Stimulated activated CD4-positive, alpha-beta T cell treated with anti-CD3 and anti-CD28 coated beads, TNF-alpha, amount 100 ng/mL, for 48 hours (primary cell): ENCODE measurements at places on chromosomes 5 and 9.
A peak's percentile ranks its signal among the peaks of the same experiment; 100 is the strongest.

DNA sequence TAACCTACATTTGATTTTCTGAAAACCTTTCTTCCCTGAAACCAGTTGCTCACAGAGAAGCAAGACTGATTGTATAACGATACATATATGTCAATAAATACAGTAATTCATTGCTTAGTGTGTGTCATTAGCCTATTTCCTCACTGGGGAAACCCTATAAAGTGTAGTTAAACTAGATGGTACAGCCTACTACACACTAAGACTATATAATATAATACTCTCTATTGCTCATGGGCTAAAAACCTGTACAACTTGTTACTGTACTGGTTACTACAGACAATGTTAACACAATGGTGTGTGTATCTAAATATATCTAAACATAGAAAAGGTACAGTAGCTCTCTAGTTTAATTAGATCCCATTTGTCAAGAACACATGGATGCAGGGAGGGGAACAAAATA, 181.2 kb downstream of the CDH18 start:
- DNase-seq, result no peak

DNA sequence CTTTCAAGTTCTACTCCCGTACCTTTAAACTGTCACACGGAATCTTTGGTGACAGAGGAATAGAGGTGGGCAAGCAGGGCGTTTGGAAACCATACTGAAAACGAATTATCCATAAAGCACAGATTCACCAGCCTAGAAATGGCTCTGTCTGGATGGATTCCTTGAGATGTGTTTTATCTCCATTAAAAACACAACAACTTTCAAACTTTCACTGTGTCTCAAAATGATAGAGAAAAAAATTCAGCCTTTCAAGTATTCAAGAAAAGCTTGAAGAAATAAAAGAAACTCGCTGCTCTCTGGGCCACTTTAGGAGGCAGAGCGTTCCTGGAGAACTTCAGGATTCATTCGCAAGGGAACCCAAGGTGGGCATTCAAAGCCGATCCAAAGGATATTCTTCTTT, 589 bp upstream of the THBS4 start:
- no peak for DNase-seq

DNA sequence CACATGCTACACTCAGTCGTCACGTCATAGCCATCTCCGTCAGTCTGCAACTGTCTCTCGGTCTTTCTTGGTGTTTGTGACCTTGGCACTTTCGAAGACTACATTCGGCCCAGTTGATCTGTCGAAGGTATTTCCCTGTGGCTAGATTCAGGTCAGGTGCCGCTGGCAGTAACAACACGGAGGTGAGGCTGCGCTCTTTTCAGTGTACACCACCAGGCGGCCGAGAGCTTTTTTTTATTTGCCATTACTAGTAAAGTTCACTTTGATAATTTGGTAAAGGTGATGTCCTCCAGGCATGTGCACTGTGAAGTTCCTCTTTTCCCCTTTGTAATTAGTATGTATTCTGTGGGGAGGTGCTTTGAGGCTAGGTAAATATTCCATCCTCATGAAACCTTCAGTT, 49.7 kb downstream of the RNF130 start:
- no peak for DNase-seq

- no peak for DNase-seq
These were observed 22.6 kb upstream of the MELK start for GRCh38 chr9:36550135-36550534.

GRCh38 chr5:1800472-1801221, 560 bp upstream of the NDUFS6 start:
- DNase-seq, result no peak

DNA sequence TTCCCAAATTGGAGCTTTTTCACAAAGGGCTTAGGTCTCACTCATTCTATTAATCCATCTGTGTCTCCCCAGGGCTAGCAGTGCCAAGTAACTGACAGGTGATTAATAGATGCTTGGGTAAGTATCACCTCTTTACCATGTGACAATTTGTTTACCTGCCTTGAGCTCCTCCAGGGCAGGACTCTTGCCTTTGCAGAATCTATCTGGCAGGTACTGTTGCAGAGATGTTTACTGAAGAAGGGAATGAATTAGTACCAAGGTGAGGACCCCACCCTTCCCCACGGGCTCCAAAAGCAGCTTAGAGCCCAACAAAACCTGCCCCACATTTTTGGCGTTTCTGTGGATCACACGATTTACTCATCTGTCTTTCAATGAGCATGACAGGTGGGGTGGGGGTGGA, 698 bp upstream of the TGFBI start:
- no peak for DNase-seq

- DNase-seq, result no peak
These were observed 4.6 kb downstream of the ENHO start for GRCh38 chr9:34518110-34518616.

DNA sequence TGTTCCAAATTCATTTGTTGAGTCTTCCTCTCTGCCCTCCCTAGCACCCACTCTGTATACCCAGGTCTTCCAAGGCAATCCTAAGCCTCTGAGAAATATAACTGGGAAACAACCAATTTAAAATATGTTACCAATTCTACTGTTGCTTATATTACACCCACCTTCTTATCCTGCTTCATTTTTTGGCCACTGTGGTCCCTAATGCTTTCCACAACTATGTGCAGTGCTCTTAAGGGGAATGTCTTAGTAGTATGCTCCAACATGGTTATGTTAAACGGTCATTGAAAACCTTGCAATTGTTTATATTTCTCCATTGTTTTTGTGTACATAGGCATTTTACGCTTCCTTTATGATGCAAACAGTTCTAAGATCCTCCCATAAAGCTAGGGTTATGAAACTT, 273.1 kb upstream of the HAPLN1 start:
- DNase-seq, result no peak

DNA sequence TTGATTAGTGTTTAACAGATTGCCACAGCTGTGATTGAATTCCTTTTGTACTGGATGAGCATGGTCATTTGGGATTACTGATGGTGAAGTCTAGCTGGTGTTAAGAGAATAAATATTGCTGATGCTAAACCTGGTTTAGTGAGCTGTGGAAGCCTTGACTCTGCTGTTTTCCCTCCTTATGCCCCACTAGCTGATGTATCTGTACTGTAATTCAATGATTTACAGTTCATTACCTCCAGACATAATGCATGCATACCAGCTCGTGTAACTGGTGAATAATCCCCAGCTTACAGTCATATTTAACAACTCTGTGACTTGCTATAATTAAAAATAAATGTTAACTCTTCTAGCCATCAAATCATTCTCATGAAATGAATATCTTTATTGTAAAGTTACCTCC, 1.7 kb upstream of the CMYA5 start:
- DNase-seq, result no peak

GRCh38 chr5:89556215-89556913, 673.4 kb upstream of the MEF2C start:
- DNase-seq, result no peak

- peak; percentile 60 for DNase-seq
These were observed 47.3 kb upstream of the PHYKPL start for GRCh38 chr5:178279723-178280438.

DNA sequence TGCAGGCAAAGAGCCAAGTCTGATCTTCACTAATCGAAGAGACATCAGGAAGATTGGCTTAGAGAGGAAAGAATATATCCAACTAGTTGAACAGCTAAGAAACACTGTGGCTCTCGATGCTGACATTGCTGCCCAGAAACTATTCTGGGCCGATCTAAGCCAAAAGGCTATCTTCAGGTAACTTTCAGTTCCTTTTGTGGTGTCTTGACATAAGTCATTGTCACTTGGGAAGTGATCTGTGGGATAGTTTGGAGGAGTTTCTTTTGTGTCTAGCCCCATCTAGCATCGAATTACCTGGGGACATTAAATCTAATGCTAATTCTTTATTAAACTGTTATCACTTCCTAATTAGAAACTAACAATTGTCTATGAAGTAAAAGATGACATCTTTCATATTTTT, 24.0 kb downstream of the VLDLR start:
- no peak for DNase-seq

GRCh38 chr9:127233550-127233949, 31.0 kb upstream of the GARNL3 start:
- no peak for DNase-seq

GRCh38 chr9:126719618-126720031, 85.2 kb upstream of the ZBTB43 start:
- DNase-seq, result peak; percentile 64

DNA sequence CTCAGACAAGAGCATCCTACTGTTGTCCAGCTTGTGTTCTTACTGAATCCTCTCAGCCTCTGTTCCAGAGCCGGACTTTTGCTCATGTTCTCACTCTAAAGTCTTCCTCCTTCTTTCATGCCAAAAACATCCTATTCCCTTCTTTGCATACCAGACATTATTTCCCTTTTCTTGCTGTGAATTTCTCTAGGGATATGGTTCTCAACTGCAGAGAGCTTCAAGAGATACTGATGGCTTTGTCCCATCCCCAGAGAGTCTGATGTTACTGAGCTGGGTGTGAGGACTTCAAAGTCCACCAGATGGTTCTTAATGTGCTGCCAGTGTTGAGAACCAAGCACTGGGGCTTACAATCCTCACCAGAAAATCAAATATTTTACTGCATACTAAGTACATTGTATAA, 98.6 kb upstream of the FER start:
- DNase-seq, result no peak

GRCh38 chr9:110152704-110153374, 55.1 kb downstream of the C9orf152 start:
- DNase-seq, result no peak

DNA sequence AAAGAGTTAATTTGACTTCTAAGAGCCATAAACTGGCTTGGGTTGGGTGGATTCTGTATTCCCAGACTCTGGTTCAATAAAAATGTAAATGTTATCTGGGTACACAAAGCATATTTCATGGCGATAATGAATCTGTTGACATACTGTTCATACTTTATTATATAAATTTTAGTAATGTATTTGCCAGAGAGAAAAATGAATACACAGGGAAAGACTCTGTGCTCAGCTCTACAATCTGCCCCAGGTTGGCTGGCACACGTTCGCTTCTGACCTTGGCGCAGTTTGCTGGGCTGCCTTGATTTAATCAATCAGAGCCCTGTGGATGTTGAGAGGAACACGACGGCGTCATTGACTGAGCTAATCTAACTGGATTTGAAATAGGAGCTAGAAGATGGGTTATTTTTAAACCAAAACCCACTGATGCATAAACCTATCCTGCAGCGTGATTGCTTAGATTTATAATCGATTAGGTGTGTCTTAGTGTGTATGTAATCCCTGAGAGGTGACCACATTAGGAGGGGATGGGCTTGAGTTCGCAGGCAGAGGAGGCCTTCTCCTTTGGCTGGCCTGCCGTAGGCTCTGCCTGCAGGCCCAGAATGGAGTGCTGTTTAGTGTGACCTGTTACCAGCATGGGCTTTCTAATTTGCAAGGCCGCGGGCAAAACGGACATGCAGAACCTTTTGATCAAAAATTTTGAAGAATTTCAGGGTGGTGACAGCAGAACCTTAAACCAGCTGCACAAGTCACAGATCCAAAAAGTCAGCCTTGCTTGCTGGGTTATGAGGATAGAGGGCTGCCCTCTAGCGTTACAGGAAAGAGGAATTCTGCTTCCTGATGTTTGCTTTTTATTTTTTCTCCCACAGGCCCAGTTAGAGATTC, 3.9 kb upstream of the ADCY2 start:
- no peak for DNase-seq

DNA sequence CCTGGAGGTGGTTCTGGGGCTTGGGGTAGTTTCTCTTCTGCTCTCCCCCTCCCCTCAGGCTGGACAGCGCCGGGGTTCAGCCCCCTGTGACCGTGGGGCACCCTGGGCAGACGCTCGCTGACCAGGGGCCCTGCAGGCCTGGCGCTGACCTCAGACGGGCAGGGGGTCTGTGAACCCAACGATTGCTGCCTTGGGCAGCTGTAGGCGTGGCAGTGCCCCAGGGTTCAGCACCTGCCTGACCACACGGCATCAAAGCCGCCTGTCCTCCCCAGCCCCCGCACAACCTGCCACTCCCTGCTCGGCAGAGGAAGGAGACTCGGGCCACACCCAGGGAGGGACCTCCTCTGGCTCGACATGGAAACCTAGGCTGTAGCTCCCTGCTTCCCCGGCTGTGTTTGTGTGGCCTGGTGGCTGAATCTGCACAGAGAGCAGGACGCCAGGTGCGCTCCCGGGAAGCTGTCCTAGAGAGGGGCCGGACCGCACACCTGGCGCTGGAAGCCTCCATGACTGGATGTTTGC, 12.2 kb downstream of the LCN12 start:
- DNase-seq, result no peak

GRCh38 chr9:35605351-35606137, 482 bp downstream of the TESK1 start:
- peak; percentile 32 for DNase-seq

- no peak for DNase-seq
These were observed 236.6 kb downstream of the DEPDC1B start for GRCh38 chr5:60463179-60463868.

- no peak for DNase-seq
These were observed 1.5 kb upstream of the STOM start for GRCh38 chr9:121371495-121372061.

- DNase-seq, result no peak
These were observed 37.7 kb upstream of the HMCN2 start for GRCh38 chr9:130227833-130228232.

- DNase-seq, result no peak
These were observed 440.0 kb downstream of the SEMA5A start for GRCh38 chr5:9105851-9106250.

GRCh38 chr9:35797311-35798109, 6.1 kb downstream of the NPR2 start:
- no peak for DNase-seq

DNA sequence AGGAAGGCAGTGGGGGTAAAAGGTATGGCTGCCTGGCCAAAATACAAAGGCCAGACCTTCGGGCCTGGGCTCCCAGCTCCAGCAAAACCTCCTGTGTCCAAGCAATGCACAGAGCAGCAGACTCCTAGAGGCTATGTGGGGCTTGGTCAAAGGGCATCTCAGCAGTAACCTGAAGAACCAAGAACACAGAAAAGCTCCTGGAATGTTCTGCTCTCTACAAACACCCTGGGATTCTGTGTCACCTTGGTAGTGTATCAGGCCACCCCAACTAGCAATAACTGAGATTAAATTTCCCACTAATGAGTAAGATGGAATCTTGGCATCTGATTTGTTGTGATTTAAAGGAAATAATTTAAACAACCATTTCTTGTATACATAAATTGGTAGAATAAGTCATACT, 158.6 kb downstream of the GLIS3 start:
- no peak for DNase-seq

GRCh38 chr5:19322716-19323485, 665.1 kb downstream of the CDH18 start:
- no peak for DNase-seq

DNA sequence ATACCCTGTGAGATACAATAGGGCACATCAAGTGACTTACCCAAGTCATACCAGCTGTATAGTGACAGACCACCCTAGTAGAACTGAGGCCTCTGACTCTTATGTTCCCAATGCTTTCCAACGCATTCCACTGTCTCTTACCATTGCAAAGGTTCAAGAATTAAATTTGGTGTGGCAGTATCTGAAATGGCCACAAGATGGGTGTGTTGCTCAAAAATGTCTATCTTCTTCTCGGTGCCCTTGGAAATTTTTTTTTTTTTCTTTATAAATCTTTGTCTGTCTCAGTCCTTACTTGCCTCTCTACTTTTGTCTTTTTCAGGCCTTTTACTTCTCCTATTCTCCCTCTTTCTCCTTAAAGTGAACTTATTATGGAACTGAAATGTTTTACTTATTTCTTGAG, 48.4 kb downstream of the GPR21 start:
- no peak for DNase-seq

GRCh38 chr5:5351288-5351979, 71.0 kb upstream of the ICE1 start:
- DNase-seq, result no peak

GRCh38 chr9:128818839-128819715, 777 bp downstream of the ENDOG start:
- DNase-seq, result peak; percentile 44
